Activated T-helper 1 cell treated with anti-CD3 and anti-CD28 coated beads, Interleukin-2, amount 50 U/mL, for 16 hours (primary cell): ENCODE measurements at places on chromosomes 12 and 14.
A peak's percentile ranks its signal among the peaks of the same experiment; 100 is the strongest.

GRCh38 chr14:39446131-39446744, 14.0 kb upstream of the FBXO33 start:
- DNase-seq = no peak

DNA sequence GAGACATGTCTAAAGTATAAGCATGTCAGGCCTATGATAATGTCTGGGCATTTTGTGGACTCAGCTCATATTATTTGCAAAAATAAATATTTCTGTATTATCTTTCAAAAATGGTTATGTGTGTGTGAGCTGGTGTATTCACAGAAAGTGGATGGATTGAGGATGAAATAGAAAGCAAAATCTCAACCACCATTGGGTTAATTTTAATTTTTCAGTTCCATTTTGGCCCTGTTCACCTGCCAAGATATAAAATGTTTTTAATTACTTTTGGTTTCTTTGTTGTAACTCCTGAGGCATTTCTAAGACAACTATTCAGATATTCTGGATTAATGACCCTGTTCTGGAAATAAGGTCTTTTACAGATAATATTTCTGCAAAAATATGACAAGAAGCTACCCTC, 232.7 kb upstream of the PPFIA2 start:
- DNase-seq = no peak

- DNase-seq = peak; percentile 32
These were observed 1.9 kb downstream of the IFNG-AS1 start for GRCh38 chr12:67991158-67991557.

- no peak for DNase-seq
These were observed 2.4 kb upstream of the NUMB start for GRCh38 chr14:73460691-73461127.

- DNase-seq = no peak
These were observed 33.4 kb downstream of the CORO1C start for GRCh38 chr12:108697905-108698304.

DNA sequence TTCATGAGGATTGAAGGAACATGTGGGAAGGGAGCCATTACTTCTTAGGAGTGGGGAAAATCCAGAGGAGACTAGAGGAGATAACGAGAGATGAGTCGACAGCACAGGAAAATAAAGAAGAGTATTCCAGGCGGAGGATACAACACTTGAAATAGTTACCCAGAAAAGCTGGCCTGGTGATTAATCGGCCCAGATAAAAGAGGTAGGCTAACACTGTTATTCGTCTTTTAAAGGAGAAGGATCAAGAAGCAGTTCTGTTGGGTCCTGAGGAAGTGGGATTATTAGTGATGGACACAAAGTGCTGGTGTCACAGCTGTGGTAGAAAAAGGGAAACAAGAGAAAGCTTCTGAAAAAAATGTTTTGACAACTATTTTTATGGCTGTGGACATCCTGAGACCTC, 425.3 kb downstream of the ZFP36L1 start:
- DNase-seq = no peak

DNA sequence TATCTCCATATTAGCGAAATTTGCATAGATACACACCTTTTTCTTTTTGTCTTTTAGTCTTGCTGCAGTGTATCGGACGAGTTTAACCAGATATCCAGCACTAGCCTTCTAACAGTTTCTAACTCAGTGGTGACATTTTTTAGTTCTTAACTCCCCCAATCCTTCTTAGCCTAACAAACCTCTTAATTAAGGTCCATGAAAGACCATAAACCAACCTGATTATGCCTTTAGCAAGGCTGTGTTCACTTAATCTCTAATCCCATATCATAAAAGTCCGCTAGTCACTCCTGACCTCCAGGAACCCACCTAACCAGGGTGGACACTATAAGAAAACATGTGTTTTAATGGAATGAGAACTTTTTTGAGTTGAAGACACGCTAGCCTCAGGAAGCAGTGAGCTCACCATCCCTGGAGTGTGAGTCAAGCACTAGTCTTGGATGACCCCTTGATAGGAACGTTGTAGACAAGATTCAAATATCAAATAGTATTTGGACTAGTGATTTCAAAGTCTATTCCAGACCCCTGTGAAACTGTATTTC, 9.5 kb downstream of the CDKN1B start:
- DNase-seq = no peak

- no peak for DNase-seq
These were observed 7.9 kb downstream of the DYNC1H1 start for GRCh38 chr14:101972126-101972866.

DNA sequence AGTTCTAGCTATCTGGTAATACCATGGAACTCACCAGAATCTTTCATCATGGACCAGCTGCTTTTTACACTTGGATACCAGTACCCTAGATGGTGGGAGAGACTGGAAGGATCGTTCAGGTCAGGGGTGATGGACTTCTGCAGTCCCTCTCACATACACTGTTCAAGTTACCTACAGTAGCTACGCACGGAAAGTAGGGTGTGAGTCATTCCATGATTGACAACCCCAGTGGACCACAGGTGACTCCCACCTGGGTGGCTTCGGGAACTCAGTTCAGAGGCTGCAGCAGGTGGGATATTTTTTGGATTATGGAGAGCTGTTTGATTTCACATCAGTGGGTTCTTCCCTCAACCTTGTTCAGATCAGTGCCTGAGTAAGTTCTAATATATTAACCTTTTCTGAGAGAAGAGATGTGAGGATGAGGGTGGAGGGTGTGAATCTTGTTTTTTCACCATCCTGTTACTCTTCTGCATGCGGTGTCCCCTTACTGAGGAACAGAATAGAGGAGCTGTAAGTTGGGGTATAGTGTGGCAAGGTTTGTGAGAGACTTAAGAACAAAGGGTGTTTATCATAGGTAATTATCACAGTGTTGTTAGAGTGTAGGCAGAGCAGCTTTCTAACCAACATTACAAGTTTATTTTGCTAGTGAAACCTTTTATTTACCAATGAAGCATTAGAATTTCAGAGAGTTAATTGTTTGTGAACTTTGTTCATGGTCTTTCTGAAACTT, 39.6 kb downstream of the PRKCH start:
- DNase-seq = no peak

DNA sequence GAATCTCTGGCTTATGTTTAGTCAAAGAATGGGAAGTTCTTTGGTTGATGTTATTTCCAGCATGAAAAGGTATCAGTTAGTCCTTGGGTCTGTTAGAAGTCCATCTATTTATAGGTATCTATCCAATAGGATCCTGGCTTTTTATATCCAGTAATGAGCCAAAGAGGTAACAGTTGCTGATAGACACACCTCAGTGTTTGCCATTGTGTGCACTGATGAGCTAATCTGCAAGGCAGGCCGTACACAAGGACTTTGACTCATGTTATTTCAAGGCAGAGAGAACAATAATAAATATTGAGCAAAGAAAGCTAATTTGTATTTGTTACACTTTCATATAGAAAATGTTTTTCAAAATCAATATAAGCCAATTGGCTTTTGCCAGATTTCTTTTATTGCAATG, 56.4 kb downstream of the GLT1D1 start:
- DNase-seq = no peak

GRCh38 chr12:132555686-132556085, 54.7 kb downstream of the LRCOL1 start:
- no peak for DNase-seq

- no peak for DNase-seq
These were observed 36.3 kb upstream of the STK38L start for GRCh38 chr12:27207615-27208413.

- no peak for DNase-seq
These were observed 23.7 kb downstream of the SPRING1 start for GRCh38 chr12:116714175-116714574.

DNA sequence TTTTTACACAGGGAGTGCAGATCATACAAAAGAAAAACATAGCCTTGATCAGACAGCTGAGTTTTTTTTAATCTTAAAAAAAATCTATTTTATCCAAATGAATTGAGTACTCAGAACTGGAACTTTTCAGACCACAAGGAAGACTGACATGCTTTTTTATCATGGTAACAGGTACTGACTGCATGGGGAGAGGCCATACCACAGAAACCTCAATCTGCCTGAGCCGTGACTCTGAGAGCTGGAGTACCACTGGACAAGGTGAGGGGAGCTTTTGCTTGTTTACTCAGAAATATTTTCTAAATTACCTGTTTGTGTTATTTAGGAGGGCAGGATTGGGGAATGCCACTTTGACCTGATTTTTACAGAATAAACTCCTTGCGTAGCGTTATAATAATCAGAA, 143.9 kb downstream of the ALX1 start:
- DNase-seq = no peak

DNA sequence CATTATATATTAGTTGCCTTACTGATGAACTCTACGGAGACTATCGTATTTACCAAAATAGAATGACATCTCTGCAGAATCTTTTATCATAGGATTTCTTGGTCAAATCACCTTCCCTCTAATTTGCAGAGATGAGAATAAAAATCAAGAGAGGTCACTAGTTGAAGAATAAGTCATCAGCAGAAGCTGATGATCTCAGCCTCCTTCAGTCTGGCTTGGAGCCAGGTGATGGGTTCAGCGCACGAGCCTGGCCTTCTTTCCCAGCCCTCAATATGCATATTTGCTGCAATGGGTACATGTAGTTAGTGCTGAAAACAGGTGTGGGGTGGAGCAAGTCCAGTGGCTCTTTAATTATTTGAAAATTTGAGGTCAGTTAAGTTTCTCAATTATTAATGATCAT, 19.2 kb upstream of the EMP1 start:
- no peak for DNase-seq

GRCh38 chr14:21347201-21347600, 36.6 kb downstream of the SUPT16H start:
- DNase-seq = no peak

- no peak for DNase-seq
These were observed 380 bp downstream of the ANKRD13A start for GRCh38 chr12:109999649-109999971.

DNA sequence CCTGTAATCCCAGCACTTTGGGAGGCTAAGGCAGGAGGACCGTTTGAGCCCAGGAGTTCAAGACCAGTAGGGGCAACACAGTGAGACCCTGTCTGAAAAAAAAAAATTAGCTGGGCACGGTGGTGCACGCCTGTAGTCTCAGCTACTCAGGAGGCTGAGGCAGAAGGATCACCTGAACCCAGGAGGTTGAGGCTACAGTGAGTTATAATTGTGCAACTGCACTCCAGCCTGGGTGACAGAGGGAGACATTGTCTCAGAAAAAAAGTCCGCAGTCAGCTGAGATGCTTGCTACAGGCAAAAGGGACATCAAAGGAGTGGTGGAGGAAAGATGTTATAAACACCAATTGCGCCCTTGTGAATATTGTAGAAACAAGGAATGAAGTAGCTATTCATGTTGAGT, 77.8 kb downstream of the NDUFA12 start:
- DNase-seq = no peak

GRCh38 chr14:45252366-45253069, 484 bp downstream of the MIS18BP1 start:
- no peak for DNase-seq

DNA sequence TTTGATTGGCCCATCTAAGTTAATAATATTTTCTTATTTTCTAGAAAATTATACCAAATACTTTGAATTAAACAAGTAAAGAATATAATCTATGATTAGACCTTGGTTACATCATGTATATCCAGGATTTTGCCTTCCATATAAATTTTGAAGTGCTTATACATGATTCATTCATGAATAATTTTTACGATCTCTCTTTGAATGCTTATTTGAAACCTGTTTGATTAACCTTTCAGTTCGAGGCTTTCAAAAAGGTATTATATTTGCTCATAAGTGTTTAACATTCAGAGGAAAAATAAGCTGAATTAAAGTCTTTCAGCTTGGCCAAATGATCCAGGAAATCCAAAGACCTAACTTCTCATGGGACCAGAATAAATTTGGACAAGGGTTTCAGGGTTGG, 495.2 kb upstream of the GARIN6 start:
- no peak for DNase-seq

DNA sequence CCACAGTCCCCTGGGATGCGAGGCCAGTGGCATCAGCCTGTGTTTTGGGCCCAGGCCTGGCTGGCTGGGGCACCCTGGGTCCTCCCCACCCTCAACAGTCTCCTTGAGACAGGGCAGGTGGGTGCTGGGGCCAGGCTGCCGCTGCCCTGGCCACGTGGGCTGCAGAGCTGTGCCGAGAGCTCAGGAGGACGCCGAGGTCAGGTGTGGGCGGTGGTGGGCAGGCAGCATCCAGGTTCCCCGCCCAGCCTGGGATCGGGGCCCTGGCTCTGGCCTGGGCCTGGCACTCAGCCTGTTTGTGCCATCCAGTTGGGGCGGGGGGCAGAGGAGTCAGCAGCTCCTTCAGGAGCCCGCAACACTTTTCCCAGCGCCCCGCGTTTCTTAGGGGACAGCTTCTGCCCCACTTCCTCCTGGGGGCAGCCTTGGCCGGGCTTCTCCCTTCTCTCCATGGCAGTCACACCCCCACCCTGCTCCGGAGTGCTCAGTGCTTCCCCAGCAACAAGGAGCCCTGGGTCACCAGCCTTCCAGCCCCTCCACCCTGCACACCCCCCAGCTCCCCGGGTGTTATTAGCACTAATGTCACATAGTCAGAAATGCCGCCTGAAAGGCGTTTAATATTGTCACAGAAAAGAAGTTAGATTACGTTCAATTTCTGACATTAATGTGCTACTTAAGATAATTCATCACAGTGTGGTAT, 30.8 kb downstream of the KIF26A start:
- DNase-seq = no peak

- no peak for DNase-seq
These were observed 153.7 kb downstream of the ZFP36L1 start for GRCh38 chr14:68639000-68639757.

- no peak for DNase-seq
These were observed 55.3 kb upstream of the KCNH5 start for GRCh38 chr14:63100552-63100951.

- no peak for DNase-seq
These were observed 23.7 kb downstream of the NCOR2 start for GRCh38 chr12:124543590-124544310.
